ENCODE measurements at places on chromosomes 5 and 9.

- no peaks in the 10 kb centered on the region for H3K27me3 ChIP-seq
- no peaks in the 10 kb centered on the region for H3K36me3 ChIP-seq
- peaks cover 9% of the 10 kb centered on the region for H3K4me1 ChIP-seq
- no peak overlapping the region for H3K27ac ChIP-seq
- H3K4me3 ChIP-seq, result no peak overlapping the region
- no peak for DNase-seq
Measured at GRCh38 chr5:146081556-146081955, 23.8 kb downstream of the PLAC8L1 start.

- no peaks in the 10 kb centered on the region for H3K36me3 ChIP-seq
- no peak overlapping the region for H3K27ac ChIP-seq
- no peak overlapping the region for H3K4me3 ChIP-seq
Measured at GRCh38 chr9:138043411-138044345, 166.1 kb downstream of the CACNA1B start.

GRCh38 chr5:169183576-169183975, 117.4 kb downstream of the SLIT3 start:
- H3K4me1 ChIP-seq, result no peaks in the 10 kb centered on the region
- H3K36me3 ChIP-seq, result no peaks in the 10 kb centered on the region
- H3K4me3 ChIP-seq, result no peak overlapping the region
- H3K27me3 ChIP-seq, result no peaks in the 10 kb centered on the region
- no peak overlapping the region for H3K27ac ChIP-seq

DNA sequence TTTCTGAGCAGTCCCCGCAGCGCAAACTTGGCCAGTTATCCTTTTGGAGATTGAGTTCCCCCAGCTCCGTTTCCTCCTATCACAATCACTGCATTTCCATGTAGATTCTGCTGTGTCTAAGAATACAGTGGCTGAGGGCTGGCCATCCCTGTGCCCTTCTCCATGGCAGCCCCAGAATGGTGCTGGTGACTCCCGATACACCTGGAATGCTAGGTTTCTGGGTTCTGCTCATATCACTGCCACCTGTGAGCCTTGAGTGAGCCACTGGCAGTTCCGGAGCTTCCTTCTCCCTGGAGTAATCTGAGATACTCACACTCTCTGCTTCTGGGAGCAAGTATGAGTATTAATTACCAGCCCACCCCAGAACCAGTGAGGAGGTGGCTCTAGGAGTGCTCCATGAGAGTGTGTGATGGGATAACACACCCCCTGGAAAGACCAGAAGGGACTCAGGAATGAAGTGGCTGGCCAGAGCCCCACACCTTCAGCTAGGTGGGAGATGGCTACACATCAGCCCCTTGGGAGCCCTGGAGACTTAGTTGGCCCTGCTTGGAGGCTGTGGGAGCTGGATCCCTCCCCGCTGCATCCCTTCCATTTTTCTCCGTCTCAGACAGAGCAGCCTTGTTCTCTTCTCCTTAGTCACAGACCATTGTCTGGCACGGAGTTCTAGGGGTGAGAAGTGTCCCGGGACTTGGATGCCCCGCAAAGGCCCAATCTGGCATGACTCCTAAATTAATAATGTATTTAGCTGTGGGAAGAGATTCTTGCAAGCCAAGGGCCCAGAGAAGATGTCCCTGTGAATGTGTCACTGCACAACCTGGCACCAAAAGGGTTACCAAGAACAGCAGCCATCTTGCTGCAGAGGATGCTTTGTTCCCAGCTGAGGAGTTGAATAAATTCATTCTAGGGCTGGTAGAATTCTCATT, 4.9 kb downstream of the PCDHGC5 start:
- H3K27ac ChIP-seq, result peak overlapping the region; percentile 38
- no peak overlapping the region for H3K4me3 ChIP-seq
- no peaks in the 10 kb centered on the region for H3K27me3 ChIP-seq
- peaks cover 25% of the 10 kb centered on the region for H3K36me3 ChIP-seq
- no peaks in the 10 kb centered on the region for H3K4me1 ChIP-seq

DNA sequence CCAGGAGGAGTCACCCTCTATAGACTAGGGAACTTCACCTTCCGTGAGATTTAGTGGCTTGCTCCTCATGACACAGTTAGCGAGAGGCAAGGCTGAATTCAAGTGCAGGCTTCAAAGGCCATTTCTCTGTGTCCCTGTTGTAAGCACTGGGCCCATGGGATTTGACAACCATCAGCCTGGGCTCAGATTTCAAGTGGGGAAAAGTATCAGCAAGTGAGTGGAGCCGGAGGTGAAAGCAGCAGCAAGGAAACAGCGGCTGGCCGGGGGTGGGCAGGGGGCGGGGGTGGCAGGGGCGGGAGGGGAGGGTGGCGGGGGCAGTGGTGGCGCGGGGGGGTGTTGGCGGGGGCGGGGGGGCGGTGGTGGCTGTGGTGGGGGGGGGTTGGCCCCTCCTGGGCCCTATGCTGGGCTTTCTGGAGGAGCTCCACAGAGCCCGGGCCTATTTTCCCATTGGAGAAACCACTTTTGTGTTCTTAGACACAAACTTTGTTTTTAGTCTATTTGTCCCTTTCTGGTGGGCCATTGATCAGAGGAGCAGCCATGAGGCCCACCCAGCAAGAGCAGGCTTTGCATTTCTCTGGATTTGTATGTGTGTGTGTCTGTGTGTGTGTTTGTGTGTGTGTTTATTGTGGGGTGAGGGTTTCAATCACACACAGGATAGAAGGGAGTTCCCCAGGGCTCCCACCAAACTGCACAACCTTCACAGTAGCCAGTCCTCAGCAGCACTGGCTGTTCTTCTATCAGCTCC, 165.4 kb upstream of the RAI14 start:
- H3K27me3 ChIP-seq, result no peaks in the 10 kb centered on the region
- DNase-seq, result no peak
- H3K27ac ChIP-seq, result no peak overlapping the region
- peaks cover 11% of the 10 kb centered on the region for H3K4me1 ChIP-seq
- no peaks in the 10 kb centered on the region for H3K36me3 ChIP-seq
- no peak overlapping the region for H3K4me3 ChIP-seq

DNA sequence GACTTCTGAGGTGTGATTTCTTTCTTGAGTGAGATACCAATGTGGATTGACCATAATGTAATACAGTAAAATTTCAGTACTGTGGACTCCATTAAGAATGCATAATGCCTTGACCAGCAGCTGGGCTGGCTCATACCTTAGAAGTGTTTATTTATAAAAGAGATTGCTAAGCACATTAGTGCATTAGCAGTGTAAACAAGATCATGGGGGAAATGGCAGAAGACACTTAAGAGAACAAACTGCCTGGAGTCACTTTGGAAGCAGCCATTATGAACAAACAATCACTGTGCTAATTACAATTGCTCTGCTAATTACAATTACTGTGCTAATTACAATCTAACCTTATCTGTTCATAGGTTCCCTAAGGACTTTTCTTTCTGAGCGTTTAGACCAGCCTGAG, 104.2 kb downstream of the TRIM32 start:
- no peaks in the 10 kb centered on the region for H3K36me3 ChIP-seq
- no peak for DNase-seq
- no peaks in the 10 kb centered on the region for H3K27me3 ChIP-seq
- H3K27ac ChIP-seq, result no peak overlapping the region
- H3K4me3 ChIP-seq, result no peak overlapping the region

- H3K4me1 ChIP-seq, result peaks cover 4% of the 10 kb centered on the region
- no peaks in the 10 kb centered on the region for H3K27me3 ChIP-seq
- H3K27ac ChIP-seq, result no peak overlapping the region
- DNase-seq, result no peak
- no peak overlapping the region for H3K4me3 ChIP-seq
- H3K36me3 ChIP-seq, result no peaks in the 10 kb centered on the region
Measured at GRCh38 chr5:171642894-171643293, 142.7 kb upstream of the SMIM23 start.

DNA sequence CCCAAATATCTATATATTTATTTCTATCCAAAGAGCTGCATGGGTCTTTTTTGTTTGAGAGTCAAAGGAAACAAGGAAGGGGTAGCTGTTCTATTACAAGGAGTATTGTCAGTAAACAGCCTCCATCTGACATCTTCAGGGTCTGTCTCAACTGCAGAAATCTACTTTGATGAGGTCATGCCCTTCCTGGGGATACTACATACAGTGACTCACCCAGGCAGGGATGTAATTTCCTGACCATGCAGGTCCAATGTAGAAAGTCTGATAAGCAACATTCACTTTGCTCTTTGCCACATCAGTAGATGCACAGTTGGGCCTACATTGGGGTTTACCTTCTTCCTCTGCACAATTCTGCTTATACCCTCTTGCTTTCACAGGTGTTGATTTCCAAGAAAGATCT, 165.5 kb downstream of the TLR4 start:
- H3K27me3 ChIP-seq, result no peaks in the 10 kb centered on the region
- no peak for DNase-seq
- H3K27ac ChIP-seq, result no peak overlapping the region
- H3K4me3 ChIP-seq, result no peak overlapping the region

DNA sequence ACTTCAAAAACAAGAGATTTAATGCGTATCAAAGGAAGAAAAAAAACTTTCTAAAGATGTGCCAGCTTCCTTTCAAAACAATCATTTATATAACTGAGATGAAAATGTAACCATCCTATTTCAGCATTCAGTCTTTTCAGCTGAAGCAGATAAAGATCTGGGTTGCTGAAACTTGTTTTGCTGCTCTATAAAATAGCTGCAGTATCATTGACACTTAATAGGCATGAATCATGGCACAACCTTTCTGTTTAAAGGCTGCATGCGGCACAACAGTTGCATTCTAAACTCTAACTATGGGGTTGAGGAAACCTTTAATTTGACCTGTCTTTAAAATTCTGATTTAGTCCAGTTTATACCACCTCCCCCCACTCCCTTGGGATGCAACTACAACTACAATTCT, 196.7 kb downstream of the MPDZ start:
- no peaks in the 10 kb centered on the region for H3K27me3 ChIP-seq
- no peaks in the 10 kb centered on the region for H3K36me3 ChIP-seq
- H3K4me1 ChIP-seq, result no peaks in the 10 kb centered on the region

DNA sequence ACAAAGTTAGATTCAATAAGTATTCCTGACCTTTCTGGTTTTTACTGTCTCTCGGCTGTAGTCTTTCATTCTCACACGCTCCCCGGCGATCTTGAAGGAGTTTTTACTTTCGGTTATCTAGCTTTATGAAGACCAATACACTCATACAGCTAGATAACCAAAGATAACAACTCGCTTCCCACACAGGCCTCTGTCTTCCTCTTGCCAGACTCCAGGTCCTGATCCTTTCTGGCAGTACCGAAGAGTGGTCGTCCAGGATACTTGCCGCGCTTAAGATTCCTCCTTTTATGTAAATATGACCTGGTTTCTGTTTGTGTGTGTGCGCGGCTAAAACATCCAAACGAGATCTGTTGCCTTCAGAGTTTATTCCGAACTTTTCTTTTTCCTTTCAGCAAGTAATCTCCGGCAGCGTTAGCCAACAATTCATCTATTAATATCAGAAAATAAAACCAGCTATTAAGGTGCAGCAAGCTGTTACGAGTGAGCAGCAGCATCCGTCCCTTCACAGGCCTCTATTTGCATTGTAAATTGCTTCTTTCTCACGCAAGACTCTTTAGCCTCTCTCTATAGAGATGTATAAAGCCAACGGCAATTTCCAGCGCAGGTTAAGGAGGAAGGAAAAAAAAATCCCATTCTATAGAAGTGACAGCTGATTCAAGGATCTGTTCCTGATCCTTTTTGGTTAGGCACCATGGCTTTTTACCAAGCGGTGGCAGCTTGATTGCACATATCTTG, 216.1 kb downstream of the MEF2C start:
- H3K4me1 ChIP-seq, result peaks cover 5% of the 10 kb centered on the region
- peak overlapping the region; percentile 24 for H3K4me3 ChIP-seq
- H3K27me3 ChIP-seq, result peaks cover 100% of the 10 kb centered on the region
- no peaks in the 10 kb centered on the region for H3K36me3 ChIP-seq
- DNase-seq, result no peak

- H3K4me3 ChIP-seq, result no peak overlapping the region
- H3K27ac ChIP-seq, result no peak overlapping the region
- DNase-seq, result no peak
- H3K36me3 ChIP-seq, result no peaks in the 10 kb centered on the region
- peaks cover 21% of the 10 kb centered on the region for H3K4me1 ChIP-seq
- no peaks in the 10 kb centered on the region for H3K27me3 ChIP-seq
Measured at GRCh38 chr9:89501311-89501898, 3.5 kb upstream of the SEMA4D start.

DNA sequence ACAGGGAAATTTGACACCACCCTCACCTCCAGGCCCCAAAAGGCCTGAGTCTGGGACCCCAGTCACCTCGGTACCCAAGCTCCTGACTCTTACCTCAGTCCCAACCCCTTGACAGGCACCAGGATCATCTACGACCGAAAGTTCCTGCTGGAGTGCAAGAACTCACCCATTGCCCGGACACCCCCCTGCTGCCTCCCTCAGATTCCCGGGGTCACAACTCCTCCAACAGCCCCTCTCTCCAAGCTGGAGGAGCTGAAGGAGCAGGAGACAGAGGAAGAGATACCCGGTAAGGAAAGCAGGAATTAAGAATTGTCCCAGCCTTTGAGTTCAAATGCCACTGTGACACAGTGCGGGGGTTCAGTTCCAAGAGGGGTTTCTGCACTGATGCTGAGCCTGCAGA, 1.3 kb downstream of the EIF4EBP3 start:
- DNase-seq, result no peak
- no peak overlapping the region for H3K4me3 ChIP-seq
- H3K27me3 ChIP-seq, result no peaks in the 10 kb centered on the region
- peak overlapping the region; percentile 90 for H3K27ac ChIP-seq

- peak overlapping the region; percentile 99 for H3K27ac ChIP-seq
- H3K4me1 ChIP-seq, result peaks cover 52% of the 10 kb centered on the region
- no peak overlapping the region for H3K4me3 ChIP-seq
- peaks cover 4% of the 10 kb centered on the region for H3K36me3 ChIP-seq
- H3K27me3 ChIP-seq, result no peaks in the 10 kb centered on the region
Measured at GRCh38 chr5:150633429-150633828, 7.0 kb upstream of the SYNPO start.
